ENCODE measurements at places on chromosomes 12 and 14. TPM values are rescaled to one million over a fixed set of nuclear protein-coding genes. Genes with fewer than 3 reads are reported as not detected.
A peak's percentile ranks its signal among the peaks of the same experiment; 100 is the strongest.

- no peaks in the 10 kb centered on the region for H3K36me3 ChIP-seq
- H3K4me3 ChIP-seq: no peak overlapping the region
- DNase-seq: no peak
- H3K4me1 ChIP-seq: no peaks in the 10 kb centered on the region
- H3K27me3 ChIP-seq: no peaks in the 10 kb centered on the region
- H3K27ac ChIP-seq: no peak overlapping the region
These were observed 332.0 kb downstream of the CACNA1C start for GRCh38 chr12:2384533-2385351.

- DNase-seq: no peak
- no peak overlapping the region for H3K4me3 ChIP-seq
- H3K27me3 ChIP-seq: no peaks in the 10 kb centered on the region
- no peak overlapping the region for H3K27ac ChIP-seq
- peaks cover 26% of the 10 kb centered on the region for H3K4me1 ChIP-seq
These were observed 9.3 kb downstream of the GXYLT1 start for GRCh38 chr12:42135259-42135814.

DNA sequence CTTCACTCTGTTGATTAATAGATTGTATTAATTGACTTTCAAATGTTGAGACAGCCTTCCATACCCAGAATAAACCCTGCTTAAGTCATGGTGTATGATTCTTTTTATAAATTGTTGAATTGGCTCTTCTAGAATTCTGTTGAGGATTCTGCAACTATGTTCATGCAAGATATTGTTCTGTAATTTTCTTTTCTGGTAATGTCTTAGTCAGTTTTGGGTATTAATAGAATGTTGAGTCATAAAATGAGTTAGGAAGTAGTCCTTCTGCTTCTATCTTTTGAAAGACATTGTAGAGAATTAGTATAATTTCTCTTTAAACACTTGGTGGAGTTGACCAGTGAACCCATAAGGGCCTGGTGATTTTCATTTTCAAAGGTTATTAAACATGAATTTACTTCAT is 958.9 kb downstream of the LRFN5 start:
- no peak overlapping the region for H3K27ac ChIP-seq
- no peak overlapping the region for H3K4me3 ChIP-seq
- no peak for DNase-seq
- H3K36me3 ChIP-seq: no peaks in the 10 kb centered on the region
- H3K27me3 ChIP-seq: no peaks in the 10 kb centered on the region

GRCh38 chr14:45038865-45039264 is 45.1 kb upstream of the PRPF39 start:
- peaks cover 27% of the 10 kb centered on the region for H3K36me3 ChIP-seq
- H3K27ac ChIP-seq: no peak overlapping the region
- no peaks in the 10 kb centered on the region for H3K27me3 ChIP-seq
- H3K4me3 ChIP-seq: no peak overlapping the region
- no peaks in the 10 kb centered on the region for H3K4me1 ChIP-seq

DNA sequence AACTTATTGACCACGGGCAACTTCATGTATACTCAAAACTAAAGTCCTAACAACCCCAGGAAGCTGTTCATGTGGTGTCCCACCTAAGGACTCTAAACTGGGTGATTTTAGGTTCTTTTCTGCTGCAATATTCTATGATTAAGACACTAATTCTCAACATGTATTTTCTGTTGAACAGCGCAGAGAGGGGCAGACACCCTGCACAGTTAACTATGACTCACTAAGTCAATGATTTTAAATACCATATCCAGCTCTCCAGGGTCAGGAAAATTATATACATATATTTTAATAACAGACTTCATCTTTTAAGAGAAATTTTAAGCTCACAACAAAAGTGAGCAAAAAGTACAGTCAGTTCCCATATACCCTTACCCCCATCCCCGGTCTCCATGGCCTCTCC is 85.0 kb downstream of the FOXN3 start:
- H3K27ac ChIP-seq: no peak overlapping the region
- H3K27me3 ChIP-seq: no peaks in the 10 kb centered on the region
- no peak for DNase-seq
- peaks cover 34% of the 10 kb centered on the region for H3K4me1 ChIP-seq

DNA sequence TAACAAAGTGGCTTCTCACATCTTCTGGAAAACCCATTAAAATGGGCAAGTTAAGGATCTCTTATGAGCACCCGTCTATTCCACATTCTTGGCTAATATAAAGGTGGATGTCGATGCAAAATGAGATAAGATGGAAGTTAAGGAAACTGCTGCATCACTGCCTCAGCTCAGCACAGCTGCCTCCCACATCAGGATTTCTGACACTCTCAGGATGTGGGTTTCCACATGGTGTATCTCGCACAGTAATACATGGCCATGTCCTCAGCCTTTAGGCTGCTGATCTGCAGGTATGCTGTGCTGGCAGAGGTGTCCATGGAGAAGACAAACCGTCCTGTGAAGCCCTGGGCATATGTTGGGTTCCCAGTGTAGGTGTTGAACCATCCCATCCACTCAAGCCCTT is 1348.0 kb downstream of the TMEM121 start:
- H3K27ac ChIP-seq: no peak overlapping the region
- no peaks in the 10 kb centered on the region for H3K36me3 ChIP-seq
- peaks cover 13% of the 10 kb centered on the region for H3K4me1 ChIP-seq
- H3K27me3 ChIP-seq: peaks cover 44% of the 10 kb centered on the region
- H3K4me3 ChIP-seq: no peak overlapping the region
- no peak for DNase-seq

The MORN3 gene
- total RNA-seq: 1.9 TPM

- no peak overlapping the region for H3K27ac ChIP-seq
- H3K27me3 ChIP-seq: peaks cover 35% of the 10 kb centered on the region
- peak overlapping the region; percentile 65 for H3K4me3 ChIP-seq
- H3K4me1 ChIP-seq: peaks cover 13% of the 10 kb centered on the region
- H3K36me3 ChIP-seq: peaks cover 2% of the 10 kb centered on the region
These were observed 60.8 kb upstream of the RIMBP2 start for GRCh38 chr12:130776857-130777339.

The TCP11L2 gene
- 7.3 TPM for total RNA-seq

DNA sequence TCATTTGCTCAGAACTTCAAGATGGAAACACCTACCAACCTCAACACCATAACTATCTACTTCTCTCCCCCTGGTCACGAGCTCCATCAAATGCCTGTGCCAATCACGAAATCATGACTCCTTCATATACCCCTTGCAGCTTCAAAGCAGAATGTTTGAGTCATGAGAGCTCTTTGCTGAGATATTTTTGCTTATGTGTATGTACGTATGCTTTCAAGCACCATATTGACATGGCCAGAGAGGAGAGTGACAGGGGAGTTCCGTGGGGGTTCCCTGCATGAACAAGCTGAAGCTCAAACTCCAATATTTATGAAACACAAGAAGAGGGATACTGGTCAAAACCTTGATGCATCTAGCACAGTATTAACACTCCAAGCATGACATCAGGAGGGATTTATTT is 374.4 kb downstream of the DPF3 start:
- peak; percentile 3 for DNase-seq
- H3K27ac ChIP-seq: peak overlapping the region; percentile 81
- H3K4me3 ChIP-seq: peak overlapping the region; percentile 26
- peaks cover 58% of the 10 kb centered on the region for H3K4me1 ChIP-seq
- H3K36me3 ChIP-seq: peaks cover 8% of the 10 kb centered on the region
- no peaks in the 10 kb centered on the region for H3K27me3 ChIP-seq

The OR5AU1 gene
- total RNA-seq: not detected

GRCh38 chr12:124188084-124188483 is 106.8 kb upstream of the RFLNA start:
- H3K4me3 ChIP-seq: no peak overlapping the region
- no peaks in the 10 kb centered on the region for H3K27me3 ChIP-seq
- DNase-seq: no peak
- H3K4me1 ChIP-seq: no peaks in the 10 kb centered on the region
- no peak overlapping the region for H3K27ac ChIP-seq

GRCh38 chr12:6833189-6833890 is 5.1 kb downstream of the P3H3 start:
- H3K4me1 ChIP-seq: peaks cover 8% of the 10 kb centered on the region
- no peaks in the 10 kb centered on the region for H3K36me3 ChIP-seq
- DNase-seq: no peak
- peaks cover 15% of the 10 kb centered on the region for H3K27me3 ChIP-seq
- no peak overlapping the region for H3K4me3 ChIP-seq

The CLSTN3 gene
- 16.5 TPM for total RNA-seq

The SMIM41 gene
- total RNA-seq: not detected

DNA sequence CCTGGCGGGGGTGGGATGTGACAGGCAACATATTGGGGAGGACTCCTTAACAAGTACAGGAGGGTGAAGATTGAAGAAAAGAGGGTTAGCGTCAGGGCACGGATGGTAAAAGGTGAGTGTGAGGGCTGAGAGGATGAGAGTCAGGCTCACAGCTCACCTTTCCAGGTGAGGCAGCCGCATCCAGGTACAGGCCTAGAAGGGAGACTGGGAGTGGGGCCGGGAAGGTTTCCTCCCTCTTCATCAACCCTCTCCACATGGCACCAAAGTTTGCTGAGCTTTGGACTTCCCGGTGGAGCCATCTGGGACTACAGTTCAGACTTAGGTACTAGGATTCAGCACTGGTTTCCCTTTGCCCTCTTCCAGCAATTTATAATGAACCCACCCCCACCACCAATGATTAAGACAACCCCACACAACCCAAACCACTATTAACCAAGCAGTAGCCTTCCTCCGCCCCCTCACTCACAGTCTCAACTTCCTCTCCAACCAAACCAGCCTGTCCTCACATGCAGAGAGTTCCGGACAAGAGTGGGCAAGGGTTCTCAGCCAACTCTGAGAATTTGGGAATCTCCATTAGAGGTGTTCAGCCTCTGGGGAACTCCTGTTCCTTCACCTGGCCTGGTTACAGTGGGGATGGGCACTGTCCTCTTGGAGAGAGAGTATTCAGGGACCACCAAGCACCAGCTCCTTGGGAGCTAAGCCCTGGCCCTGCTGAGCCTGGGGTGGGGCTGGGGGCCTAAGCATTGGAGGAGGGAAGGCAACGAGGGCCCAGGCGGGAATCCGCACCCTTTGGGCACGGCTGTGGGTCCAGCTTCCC is 2.4 kb upstream of the HOXC4 start:
- no peaks in the 10 kb centered on the region for H3K36me3 ChIP-seq
- no peak overlapping the region for H3K27ac ChIP-seq
- H3K27me3 ChIP-seq: peaks cover 98% of the 10 kb centered on the region
- peaks cover 34% of the 10 kb centered on the region for H3K4me1 ChIP-seq
- H3K4me3 ChIP-seq: no peak overlapping the region
- no peak for DNase-seq

GRCh38 chr14:45492876-45493275 is 239.9 kb upstream of the MIS18BP1 start:
- H3K4me1 ChIP-seq: no peaks in the 10 kb centered on the region
- no peak for DNase-seq
- no peak overlapping the region for H3K4me3 ChIP-seq
- no peaks in the 10 kb centered on the region for H3K36me3 ChIP-seq
- H3K27ac ChIP-seq: no peak overlapping the region

The PRB2 gene
- not detected for total RNA-seq

The BRI3BP gene
- 33.3 TPM for total RNA-seq

DNA sequence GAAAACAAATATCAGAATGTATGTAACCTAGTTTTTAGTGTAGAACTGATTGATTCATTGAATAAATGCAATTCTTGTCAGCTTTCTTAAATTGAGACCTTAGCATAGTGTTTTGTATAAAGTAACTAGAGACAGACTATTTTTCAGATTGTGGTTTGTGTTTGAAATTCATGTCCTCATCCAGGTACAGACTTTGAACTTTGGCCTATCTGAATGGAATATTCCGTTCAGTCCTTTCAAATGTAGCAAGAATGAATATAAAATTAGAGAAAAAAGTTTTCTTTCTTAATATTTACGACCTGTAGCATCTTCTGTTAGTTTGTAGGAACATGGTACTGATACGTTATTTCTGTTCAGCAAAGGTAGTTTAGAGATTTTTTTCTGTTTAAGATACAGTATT is 378.4 kb upstream of the RGS6 start:
- peaks cover 68% of the 10 kb centered on the region for H3K4me1 ChIP-seq
- H3K4me3 ChIP-seq: no peak overlapping the region
- H3K27ac ChIP-seq: peak overlapping the region; percentile 98

DNA sequence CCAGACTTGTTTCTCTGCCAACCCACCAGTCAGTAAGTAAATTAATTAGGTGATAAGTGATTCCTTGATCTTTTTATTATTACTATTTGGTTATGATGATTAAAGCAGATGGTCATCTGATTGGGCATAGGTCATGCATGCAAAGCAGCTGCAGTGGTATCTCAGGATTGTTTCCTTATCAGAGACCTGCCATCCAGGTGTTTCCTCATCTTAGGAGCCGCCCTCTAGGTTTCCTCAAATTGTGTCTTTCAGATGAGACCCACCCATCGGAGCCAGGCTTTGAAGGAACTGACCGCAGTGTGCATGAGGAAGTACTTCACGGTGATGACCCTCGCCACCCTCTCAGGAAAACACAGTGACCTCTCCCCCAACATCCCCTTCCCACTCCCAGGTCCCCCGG is 63.3 kb downstream of the ZFP36L1 start:
- H3K36me3 ChIP-seq: no peaks in the 10 kb centered on the region
- H3K4me3 ChIP-seq: no peak overlapping the region
- no peaks in the 10 kb centered on the region for H3K27me3 ChIP-seq
- H3K27ac ChIP-seq: no peak overlapping the region
- no peak for DNase-seq
- peaks cover 35% of the 10 kb centered on the region for H3K4me1 ChIP-seq

- no peak for DNase-seq
- peaks cover 16% of the 10 kb centered on the region for H3K36me3 ChIP-seq
- peak overlapping the region; percentile 2 for H3K27ac ChIP-seq
- no peak overlapping the region for H3K4me3 ChIP-seq
- no peaks in the 10 kb centered on the region for H3K27me3 ChIP-seq
These were observed 49.4 kb upstream of the ZFP36L1 start for GRCh38 chr14:68842298-68842697.

GRCh38 chr12:114166362-114166761 is 200.2 kb upstream of the RBM19 start:
- no peak overlapping the region for H3K27ac ChIP-seq
- no peaks in the 10 kb centered on the region for H3K4me1 ChIP-seq
- DNase-seq: no peak
- H3K27me3 ChIP-seq: peaks cover 8% of the 10 kb centered on the region
- no peak overlapping the region for H3K4me3 ChIP-seq

DNA sequence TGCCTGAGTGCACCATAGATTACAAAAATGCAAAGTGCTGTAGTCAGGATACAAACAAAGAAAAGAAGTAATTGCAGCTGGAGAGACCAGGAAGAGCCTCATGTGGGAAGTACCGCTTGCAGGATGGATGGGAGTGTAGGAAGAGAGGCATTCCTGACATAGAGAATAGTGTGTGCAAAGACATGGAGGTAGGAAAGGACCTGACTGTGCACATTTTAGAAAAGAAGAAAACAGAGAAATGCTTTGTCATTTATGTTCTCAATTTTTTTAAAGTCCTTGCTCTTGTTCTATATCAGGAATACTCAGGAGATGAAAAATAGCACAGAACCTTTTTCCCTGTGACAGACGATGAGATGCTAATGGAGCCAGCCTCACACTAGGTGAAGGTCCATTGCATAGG is 358.7 kb upstream of the TMPO start:
- H3K4me1 ChIP-seq: no peaks in the 10 kb centered on the region
- H3K27ac ChIP-seq: no peak overlapping the region
- no peak overlapping the region for H3K4me3 ChIP-seq

DNA sequence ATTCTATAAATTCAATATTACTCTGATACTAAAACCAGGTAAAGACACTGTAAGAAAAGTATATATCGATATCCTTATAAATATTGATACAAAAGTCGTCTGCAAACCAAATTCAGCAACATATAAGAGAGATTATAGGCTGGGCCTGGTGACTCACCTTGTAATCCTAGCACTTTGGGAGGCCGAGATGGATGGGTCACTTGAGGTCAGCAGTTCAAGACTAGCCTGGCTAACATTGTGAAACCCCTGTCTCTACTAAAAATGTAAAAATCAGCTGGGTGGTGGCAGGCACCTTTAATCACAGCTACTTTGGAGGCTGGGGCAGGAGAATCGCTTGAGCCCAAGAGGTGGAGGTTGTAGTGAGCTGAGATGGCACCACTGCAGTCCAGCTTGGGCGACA is 13.5 kb upstream of the TUBA1C start:
- H3K27me3 ChIP-seq: no peaks in the 10 kb centered on the region
- no peak for DNase-seq
- H3K4me1 ChIP-seq: peaks cover 3% of the 10 kb centered on the region
- no peak overlapping the region for H3K4me3 ChIP-seq

Data from activated naive CD8-positive, alpha-beta T cell treated with anti-CD3 and anti-CD28 coated beads for 36 hours (primary cell).